ENCODE measurements at places on chromosomes 4 and X.

GRCh38 chr4:69793732-69794131 lies 33.3 kb upstream of the SULT1B1 start:
- DNase-seq, result no peak

DNA sequence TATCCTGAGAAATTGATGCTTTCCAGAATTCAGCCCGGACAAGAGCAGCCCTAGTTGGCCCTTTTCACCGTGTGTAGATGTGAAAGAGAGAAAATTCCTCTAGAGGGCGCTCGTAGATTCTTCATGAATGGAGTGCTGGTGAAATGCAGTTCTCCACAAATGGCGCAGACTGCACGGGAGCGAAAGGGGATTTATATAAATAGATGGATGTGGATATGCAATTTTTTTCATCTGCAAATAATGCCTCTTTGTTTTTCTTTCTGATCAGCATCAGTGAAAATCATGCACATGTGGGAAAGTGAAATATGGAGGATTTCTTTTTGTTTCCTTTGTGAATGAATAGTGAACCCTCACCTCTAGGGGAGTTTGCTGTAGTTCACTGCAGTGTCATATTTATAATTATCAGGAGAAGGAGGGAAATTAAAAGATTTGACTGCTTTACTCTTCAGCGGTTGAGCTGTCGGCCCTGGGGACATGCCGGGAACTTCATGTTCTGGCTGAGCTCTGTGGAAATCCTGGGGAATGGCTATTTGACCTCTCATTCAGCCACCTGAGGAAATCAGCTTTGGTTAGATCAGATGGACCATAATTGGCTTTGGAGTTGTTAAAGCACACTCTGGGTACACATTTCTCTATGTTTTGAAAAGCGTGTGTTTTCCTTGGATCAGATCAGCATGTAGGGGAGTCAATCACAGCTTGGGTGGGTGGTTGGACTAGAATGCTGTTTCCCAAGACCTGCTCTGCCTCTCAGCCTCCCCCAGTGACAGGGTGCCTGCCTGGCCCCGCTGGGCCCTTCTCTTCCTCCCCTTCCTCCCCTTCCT lies 115.0 kb upstream of the SHISA3 start:
- peak; percentile 67 for DNase-seq

GRCh38 chrX:47499293-47499692 lies 16.3 kb upstream of the ZNF41 start:
- DNase-seq, result no peak

DNA sequence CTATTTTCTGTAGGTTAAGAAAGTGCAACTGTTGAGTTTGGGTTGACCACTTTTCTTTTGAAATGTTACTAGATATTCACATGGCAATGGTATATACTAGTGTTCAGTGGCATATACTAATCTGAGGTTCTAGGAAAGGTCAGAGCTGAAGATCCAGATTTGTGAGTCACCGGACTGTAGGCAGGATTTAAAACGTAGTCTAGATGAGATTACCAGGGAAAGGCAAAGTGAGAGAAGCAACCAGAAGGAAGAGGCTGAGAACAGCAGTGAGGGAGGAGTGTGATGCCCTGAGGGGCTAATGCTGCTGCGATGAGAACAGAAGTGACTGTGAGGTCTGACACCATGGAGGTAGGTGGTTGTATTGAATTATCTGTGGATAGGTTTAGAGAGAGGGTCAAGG lies 9.7 kb upstream of the PLA2G12A start:
- no peak for DNase-seq

Measured in inflammatory macrophage treated with lipopolysaccharide for 4 hours (primary cell).